ENCODE measurements at places on chromosomes 2 and 18.

GRCh38 chr2:70561893-70562292 lies 8.3 kb upstream of the TGFA start:
- no peak for DNase-seq

- DNase-seq = no peak
Observed at GRCh38 chr2:83602753-83603152, 856.3 kb downstream of the SUCLG1 start.

- no peak for DNase-seq
Observed at GRCh38 chr18:2981212-2981728, 31.7 kb downstream of the LPIN2 start.

- no peak for DNase-seq
Observed at GRCh38 chr2:153214337-153214736, 264.2 kb downstream of the RPRM start.

- DNase-seq = no peak
Observed at GRCh38 chr2:172404824-172405223, 22.6 kb upstream of the ITGA6 start.

DNA sequence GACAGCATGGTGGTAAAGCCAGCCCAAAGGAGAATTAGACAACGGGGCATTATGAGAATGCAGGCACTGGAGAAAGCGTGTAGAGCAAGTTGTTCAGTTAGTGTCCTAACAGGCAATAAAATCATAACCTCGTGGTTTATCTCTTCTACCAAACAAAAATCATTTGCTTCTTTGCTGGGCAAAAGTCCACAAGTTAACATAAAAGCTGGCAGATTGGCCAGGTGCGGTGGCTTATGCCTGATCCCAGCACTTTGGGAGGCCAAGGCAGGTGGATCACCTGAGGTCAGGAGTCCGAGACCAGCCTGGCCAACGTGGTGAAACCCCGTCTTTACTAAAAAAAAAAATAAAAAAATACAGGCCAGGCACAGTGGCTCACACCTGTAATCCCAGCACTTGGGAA lies 364.1 kb downstream of the SETBP1 start:
- no peak for DNase-seq

GRCh38 chr18:4125627-4126230 lies 329.4 kb downstream of the DLGAP1 start:
- no peak for DNase-seq

- DNase-seq = no peak
Observed at GRCh38 chr2:112710956-112711750, 9.7 kb upstream of the NT5DC4 start.

GRCh38 chr2:99975386-99975785 lies 167.0 kb downstream of the AFF3 start:
- DNase-seq = no peak

DNA sequence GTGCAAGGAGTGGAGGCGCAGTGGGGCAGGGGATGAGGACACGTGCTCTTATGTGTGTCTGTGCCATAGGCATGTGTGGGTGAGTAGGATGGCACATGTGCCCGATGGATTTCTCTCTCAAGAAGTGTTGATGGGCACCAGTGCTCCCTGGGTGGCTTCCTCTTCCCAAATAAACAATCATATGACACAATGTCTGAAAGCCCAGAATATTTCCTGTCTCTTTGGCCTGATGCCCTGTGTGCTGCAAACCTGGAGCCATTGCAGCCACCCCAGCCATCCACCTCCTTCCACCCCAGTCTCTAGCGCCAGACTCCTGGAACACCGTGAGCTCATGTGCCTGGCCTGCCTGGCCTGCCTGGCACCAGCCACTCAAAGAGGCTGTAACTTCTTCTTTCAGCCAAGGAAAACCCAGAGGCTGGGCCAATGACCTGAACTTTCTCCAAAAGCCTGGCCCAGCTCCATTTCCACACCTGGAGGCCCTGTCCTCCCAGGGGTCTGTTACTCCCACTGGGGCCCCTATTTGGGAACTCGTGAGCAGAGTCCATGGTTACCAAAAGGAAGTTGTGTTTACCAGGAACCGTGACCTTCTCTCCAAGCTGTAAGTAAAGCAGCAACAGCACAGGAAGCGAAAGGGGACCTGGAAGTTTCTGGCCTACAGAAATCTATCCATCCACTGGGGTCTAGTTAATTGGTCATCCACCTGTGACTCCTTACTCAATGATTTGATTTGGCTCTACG lies 9.5 kb upstream of the ZBTB7C start:
- no peak for DNase-seq

- no peak for DNase-seq
Observed at GRCh38 chr2:39523308-39524044, 86.4 kb upstream of the MAP4K3 start.

DNA sequence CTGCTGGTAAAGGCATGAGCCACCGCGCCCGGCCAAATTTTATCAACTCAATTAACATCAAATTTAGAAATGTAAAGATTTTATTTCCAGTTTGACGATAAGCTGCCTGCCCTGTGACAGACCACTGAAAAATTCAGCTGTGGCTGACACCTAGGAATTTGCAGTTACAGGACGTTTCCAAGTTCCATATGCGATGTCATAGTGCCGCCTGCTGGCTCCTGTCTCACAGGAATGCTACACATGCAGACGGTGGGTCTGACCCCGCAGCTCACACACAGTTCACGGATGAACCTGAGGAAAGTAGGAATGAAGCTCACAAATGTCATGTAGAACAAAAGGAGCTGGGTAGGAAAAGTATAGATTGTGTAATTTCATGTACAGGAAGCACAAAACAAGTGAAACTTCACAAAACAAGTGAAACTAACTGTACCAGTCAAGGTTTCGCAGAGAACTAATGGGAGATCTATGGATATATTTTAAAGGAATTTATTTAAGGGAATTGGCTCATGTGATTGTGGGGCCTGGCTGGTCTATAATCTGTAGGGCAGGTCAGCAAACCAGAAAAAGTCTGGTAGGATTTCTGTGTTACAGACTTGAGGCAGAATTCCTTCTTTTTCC lies 13.2 kb upstream of the SEH1L start:
- peak; percentile 47 for DNase-seq

DNA sequence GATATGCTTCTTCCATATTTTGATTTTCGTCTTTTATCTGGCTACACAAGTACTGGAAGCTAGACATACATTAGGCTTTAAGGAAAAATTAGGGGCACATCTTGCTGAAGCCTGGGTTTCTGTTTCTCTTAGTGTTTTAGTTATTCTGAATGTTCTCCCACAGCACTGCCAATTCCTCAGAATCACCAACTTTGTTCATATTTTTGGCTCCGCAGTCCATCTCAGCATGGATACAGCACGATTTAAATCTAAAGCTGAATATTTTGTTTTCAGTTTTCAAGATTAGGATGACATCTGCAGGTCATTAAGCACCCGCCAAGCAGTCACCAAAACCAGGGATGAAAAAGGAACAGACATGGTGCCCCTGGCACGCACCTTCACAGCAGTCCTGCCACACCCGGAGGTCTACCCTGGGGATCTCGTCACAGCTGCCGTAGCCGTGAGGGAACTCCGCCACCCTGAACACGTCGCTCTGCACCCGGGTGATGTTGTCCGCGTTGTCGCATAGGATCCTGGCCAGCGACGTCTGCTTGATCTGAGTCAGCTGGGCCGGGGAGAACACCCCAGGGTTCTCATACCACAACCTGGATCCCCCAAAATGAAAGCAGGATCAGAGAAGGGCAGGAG lies 101.2 kb downstream of the PXDN start:
- DNase-seq = no peak

- no peak for DNase-seq
Observed at GRCh38 chr2:67329951-67330350, 67.2 kb upstream of the ETAA1 start.

DNA sequence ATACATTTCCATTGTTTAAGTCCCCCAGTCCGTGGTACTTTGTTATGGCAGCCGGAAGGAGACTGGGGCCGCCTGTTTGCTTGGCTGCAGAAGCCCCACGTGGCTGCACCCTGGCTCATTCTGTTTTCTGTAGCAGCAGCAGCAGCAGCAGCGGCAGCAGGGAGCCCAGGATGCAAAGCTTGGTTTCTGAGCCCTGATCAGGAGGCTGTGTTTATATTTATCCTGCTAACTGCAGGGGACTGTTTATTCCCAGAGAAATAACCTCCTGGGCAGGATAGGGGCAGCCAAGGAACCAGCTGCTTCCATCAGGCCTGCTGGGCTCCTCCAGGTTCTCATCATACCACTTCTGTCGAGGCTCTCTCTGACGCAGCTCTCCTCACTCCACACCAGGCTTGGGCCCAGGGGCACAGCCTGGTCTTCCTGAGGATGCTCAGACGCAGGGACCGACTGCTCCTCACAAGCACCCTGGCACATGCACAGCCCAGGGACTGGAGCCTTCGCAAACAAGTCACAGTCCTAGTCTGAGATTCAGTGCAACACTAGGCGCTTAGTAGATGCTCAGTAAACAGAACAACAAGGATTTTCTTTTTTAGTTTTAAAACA lies 139.0 kb downstream of the MSH2 start:
- DNase-seq = no peak

GRCh38 chr18:75087119-75088020 lies 121.6 kb downstream of the PTGR3 start:
- no peak for DNase-seq

GRCh38 chr2:63870679-63871078 lies 29.0 kb downstream of the UGP2 start:
- no peak for DNase-seq

DNA sequence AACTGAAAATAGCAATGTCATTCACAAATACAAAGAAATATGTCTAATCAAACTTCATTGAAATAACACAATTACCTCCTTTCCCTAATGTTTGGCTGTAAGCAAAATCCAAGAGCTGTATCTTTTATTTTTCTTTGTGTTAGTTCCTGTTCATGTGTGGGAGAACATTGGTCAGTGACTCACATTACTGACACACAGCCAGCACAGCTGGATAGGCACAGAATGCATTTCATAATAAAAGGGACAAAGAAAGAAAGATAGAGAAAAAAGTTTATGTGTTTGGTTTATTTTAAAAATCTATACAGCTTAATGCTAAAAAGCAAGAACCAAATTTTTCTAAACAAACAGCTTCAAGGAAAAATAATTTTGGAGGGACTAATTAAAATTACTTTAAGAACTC lies 185.6 kb upstream of the COL3A1 start:
- DNase-seq = no peak

GRCh38 chr2:64143169-64144056 lies 807 bp downstream of the PELI1 start:
- no peak for DNase-seq

Measured in stimulated activated CD8-positive, alpha-beta memory T cell treated with anti-CD3 and anti-CD28 coated beads, Interleukin-2, amount 100 ng/mL, for 1 hour (primary cell).